ENCODE measurements at places on chromosomes 6 and 20.

DNA sequence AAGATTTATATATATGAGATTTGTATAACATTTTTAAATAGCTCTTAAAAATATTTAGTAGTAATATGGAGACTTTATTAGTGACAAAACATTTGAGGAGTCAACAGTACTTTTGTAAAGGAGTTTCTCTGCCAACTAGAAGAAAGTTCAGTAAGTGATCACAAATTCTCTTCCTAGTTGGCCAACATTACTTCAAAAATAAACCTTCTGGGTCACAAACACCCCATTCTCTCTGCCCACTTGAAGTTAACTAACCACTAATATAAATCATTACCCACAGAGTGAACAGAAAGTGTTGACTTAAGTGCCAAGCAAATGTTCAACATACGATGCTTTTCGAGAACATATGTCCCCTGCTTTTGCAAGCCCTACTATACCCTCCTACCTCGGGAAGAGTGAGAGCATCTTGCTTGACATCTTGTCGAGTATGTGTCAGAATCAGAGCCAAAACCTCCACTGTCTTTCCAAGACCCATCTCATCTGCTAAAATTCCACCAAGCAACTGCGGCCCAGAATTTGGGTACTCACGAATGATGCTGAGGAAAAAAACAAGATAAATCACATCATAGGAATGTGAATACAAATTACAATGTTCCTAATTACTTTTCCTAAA, 16.9 kb downstream of the SHPRH start:
- DNase-seq = no peak

GRCh38 chr6:107657755-107658461, 166.2 kb downstream of the SCML4 start:
- no peak for DNase-seq

DNA sequence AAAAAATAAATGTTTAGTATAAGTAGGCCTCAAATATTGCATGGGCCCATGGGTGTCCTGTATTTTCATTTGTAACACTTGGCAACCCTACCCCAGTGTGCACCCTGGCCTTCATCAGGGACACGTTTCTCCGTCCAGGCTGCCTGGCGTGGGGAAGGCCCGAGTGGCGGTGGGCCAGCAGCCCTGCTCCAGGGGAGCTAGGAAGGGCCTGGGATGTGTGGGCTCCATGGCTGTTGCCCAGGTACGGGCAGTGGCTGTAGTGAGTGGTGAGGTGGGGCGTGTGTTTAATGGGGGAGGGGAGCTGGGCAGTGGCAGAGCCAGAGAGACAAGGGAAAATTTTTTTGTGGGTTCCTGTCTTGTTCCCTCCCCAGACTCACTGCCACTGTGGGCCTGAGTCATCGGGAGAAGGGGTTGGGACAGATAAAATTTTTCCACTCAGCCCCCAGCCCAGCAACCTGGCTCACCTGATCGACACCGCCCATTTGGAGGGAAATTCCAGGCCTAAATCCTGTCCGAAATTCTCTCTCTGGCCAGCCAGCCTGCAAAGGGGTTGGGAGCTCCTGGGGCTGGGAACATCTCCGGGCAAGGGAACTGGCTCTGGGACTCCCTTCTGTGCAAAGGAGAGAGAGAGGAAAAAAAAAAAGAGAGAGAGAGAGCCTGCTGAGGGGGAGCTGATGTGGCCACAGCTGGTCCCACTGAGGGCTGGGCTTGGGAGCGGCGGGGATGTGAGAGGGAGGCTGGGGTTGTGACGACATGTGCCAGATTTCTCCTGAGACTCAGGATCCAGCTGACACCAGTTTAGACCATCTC, 32.5 kb upstream of the VEGFA start:
- DNase-seq = no peak

DNA sequence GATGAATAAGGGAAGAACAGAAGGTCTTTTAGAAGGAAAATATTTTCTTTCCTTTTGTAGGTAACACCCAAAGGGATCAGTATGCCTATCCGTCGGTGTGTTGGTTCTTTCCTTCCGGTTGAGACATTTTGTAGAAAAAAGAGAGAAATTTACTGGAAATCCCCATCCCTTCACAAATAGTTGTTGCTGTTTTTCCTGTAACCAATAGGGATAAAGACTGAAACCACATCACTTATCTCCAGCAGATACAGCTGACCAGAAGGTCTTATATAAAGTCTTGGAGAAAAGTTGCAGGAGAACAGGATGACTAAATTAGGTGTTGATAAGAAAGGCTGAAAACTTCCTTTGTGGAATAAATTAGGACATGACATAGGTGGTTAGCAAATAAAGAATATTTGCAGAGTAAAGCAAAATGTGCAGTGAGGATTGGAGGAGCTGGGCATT, 14.8 kb upstream of the HLA-DRB1 start:
- no peak for DNase-seq

- no peak for DNase-seq
Measured at GRCh38 chr6:141965016-141965545, 167.6 kb upstream of the GJE1 start.

GRCh38 chr6:19772891-19773290, 64.3 kb upstream of the ID4 start:
- DNase-seq = no peak

DNA sequence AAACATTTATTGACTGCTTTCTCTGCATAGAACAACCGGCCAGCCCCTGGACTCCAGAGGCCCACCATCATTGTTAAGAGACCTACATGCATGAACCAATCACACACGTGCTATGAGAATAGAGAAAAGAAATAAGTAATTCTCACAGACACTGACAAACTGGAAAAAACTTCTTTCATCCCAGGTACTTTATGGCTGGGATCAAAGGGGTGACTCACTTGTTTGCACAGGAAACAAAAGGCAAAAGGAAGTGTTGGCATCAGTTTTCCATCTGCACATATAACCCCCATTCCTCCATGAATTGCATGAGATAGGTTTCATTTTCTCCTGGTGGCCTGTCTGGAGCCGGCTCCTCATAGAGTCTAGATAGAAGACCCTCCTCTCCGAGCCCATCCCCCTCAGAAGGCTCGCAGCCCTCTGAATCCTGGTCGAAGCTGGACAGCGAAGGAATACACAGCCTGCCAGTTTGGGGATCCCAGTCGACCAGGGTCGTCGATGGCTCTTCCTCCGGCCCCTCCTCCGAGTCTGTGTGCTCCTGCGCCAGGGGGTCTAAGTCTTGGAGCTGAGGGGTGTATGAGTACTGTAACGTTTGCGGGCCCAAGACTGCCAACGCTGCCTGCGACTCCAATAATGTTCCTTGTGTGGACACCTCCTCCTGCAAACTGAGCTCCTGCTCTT, 43.3 kb downstream of the IL20RA start:
- peak; percentile 71 for DNase-seq

GRCh38 chr6:140178520-140178919, 804.1 kb upstream of the CITED2 start:
- no peak for DNase-seq

DNA sequence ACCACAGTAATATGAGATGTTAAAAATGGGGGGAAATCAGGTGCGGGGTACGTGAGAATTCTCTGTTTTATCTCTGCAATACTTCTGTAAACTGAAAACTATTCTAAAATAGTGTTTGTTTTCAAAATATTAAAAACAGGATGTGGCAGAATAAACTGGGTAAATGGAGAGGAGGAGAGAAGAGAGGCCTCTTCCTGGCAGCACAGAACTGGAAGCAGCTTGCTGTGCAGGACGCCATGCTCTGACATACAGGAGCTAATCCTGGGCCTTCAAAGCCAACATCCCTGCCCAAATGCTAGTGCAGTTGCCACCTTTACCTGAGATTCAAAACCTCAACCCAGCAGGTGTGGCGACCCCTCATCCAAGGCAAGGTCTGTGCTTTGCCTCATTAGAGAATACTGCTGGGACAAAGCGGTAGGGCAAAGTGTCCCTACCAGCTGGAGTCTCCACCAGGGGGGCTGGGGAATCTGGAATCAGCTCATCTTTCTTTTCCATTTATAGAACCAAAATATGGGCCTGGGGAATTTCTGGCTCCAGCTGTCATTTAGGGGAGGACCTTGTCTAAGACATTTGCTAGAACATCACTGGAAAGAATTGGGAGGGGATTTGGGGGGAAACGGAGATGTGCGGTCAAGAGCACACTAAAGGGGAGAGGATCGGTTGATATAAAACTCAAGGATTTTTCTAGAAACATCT, 67.3 kb downstream of the SCML4 start:
- no peak for DNase-seq

DNA sequence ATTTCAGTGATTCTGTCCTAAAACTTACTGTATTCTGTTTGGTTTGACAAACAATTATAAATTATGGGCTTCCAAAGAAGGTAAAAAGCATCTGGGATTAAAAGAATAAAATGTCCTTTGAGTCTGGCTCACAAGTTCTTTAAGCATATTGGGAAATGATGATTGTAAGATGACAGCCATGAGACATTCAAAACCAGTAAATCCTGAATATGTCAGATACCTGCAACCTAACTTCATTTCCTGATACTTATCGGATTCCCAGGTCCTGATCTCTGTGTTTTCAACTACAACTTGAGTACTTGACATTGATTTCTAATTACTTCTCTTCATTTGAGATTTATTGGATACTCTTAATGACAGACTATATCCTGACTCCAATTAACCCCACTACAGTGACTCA, 446.6 kb downstream of the GRIK2 start:
- no peak for DNase-seq

- no peak for DNase-seq
Measured at GRCh38 chr6:145071836-145072235, 663.5 kb downstream of the EPM2A start.

- no peak for DNase-seq
Measured at GRCh38 chr6:144460327-144461095, 175.4 kb downstream of the UTRN start.

DNA sequence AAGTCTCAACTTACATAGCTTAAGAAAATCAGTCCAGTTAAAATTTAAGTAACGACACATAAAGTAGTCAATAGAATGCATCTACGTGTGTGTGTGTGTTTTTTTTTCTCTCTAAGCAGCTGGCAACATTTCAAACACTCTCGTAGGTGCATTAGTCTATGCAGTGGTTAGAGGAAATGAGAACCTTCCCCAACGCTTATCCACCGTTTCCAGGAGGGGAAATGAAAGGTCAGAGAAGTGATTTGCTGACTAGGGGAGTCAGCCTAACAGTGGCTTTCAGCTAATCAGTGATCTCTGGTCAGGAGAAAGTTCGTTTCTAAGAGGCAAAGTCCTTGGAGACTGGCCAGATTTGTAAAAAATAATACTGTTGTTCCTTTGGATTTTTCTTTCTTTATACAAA, 806.6 kb downstream of the C6orf118 start:
- DNase-seq = no peak

Measured in NCI-H1930 (cell line).